CD4-positive, alpha-beta T cell treated with Interleukin-4 for 4 hours (primary cell): ENCODE measurements at places on chromosomes 13 and 19.

DNA sequence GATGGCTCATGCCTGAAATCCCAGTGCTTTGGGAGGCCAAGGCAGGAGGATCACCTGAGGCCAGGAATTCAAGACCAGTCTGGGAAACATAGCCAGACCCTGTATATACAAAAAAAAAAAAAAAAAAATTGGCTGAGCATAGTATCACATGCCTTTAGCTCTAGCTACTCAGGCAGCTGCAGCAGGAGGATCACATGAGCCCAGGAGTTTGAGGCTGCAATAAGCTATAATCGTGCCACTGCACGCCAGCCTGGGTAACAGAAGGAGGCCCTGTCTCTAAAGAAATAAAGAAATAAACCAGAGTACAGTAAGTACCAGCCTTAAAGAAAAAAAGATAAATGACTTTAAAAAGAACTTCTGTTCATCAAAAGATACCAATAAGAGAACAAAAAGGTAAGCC lies 52.9 kb downstream of the FAM124A start:
- no peak for DNase-seq

- no peak for DNase-seq
Observed at GRCh38 chr19:12843999-12844732, 5.9 kb downstream of the MAST1 start.

GRCh38 chr19:739998-740715 lies 10.8 kb upstream of the MISP start:
- no peak for DNase-seq

DNA sequence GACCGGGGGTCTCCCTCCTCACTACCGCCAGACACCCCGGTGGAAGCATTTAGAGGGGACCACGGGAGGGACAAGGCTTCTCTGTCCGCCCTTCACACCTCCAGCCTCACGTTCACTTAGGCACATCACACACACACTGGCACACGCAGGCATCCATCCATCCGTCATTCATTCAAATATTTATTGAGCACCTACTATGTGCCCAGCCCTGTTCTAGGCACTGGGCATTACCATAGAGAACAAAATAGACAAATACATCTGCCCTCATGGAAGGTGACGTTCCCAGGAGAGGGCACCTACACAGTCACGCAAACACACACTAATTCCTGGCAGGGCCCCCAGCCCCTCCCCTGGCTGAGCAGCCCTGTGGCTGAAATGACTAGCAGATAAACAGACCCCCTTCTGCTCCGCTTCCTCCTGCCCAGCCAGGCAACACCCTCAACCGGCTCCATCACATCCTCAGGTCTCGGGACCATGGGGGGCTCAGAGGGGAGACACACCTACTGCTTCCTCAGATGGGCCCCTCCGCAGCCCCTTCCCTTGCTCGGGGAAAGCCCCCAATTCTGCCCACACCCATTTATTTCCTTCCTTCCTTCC lies 3.7 kb upstream of the NOP53 start:
- DNase-seq = no peak

GRCh38 chr19:51891193-51891747 lies 3.5 kb upstream of the ZNF577 start:
- DNase-seq = no peak

DNA sequence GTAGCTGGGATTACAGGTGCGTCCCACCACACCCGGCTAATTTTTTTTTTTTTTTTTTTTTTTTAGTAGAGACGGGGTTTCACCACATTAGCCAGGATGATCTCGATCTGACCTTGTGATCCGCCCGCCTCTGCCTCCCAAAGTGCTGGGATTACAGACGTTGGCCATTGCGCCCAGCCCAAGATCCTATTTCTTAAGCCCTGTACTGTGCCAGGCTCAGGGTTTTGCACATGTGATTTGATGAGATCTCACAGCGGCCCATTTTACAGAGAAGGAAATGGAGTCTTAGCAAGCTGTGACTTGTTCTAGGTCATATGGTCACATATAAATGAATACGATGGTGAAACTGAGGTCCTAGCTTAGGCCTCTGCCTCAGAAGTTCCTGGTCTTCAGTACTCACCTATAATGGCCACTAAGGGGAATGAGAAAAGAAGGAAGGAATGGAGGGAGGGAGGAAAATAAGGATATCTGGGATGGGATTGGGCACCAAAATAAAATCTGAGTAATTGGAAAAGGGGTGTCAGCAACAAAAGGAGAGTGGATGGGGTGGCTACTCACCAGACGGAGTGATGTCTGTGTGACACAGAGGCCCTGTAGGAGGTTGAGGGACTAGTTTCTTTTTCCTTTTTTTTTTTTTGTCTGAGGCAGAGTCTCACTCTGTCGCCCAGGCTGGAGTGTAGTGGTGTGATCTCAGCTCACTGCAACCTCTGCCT lies 1.3 kb downstream of the OSCAR start:
- no peak for DNase-seq

DNA sequence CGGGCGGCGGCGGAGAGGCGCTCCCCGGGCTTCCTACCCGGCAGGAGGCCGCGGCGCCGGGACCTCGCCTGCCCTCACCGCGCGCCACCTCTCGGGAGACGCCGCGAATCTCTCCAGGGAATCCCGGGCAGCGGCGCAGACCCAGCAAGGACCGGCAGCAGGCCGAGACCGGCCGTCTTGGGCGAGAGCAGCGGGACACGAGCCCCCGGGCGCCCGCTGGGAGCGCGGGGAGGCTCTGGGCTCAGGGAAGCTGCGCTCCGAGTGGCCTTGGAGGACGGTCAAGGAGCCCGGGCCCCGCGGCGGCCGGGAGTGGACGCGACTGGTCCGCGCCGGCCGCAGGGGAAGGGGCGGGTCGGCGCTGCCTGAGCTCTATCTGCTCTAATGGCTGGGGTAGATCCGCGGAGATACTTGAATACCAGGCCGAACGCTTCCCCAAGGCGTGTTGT lies 14.7 kb downstream of the CDX2 start:
- DNase-seq = no peak

GRCh38 chr19:46066471-46066870 lies 25.7 kb upstream of the IGFL4 start:
- no peak for DNase-seq

- no peak for DNase-seq
Observed at GRCh38 chr19:44430956-44431355, 17.3 kb downstream of the ZNF229 start.

DNA sequence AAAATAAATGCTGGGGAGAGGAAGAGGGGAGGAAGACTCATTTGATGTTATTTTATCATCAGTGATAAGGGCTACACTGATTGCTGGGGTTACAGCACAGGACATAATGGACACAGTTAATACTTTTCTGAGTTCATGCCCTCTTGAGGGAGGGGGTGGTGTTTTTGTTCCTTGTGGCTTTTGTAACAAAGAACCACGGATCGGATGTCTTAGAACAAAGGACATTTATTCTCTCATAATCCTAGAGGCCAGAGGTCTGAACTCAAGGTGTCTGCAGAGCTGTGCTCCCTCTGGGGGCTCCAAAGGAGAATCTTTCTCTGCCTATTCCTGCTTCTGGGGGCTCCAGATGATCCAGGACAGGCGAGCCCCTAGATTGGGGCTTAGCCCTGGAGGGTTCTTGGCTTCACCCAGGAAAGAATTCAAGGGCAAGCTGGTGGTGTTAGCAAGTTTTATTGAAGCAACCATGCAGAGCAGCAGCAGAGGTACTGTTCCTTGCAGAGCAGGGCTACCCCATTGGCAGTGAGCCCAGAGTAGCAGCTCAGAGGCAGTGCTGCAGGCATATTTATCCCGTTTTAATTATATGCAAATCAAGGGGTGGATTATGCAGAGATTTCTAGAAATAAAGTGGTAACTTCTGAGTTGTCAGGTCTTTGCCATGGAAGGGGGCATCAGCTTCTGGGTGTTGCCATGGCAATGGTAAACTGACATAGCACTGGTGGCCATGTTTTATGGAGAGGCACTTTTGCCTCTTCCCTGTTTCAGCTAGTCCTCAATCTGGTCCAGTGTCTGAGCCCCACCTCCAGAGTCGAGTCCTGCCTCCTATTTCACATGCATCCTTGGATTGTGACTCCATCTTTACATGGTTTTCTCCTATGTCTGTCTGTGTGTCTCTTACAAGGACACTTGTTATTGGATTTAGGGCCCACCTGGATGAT lies 18.0 kb downstream of the VAV1 start:
- no peak for DNase-seq

GRCh38 chr13:27953676-27954405 lies 15.3 kb downstream of the CDX2 start:
- peak; percentile 32 for DNase-seq

DNA sequence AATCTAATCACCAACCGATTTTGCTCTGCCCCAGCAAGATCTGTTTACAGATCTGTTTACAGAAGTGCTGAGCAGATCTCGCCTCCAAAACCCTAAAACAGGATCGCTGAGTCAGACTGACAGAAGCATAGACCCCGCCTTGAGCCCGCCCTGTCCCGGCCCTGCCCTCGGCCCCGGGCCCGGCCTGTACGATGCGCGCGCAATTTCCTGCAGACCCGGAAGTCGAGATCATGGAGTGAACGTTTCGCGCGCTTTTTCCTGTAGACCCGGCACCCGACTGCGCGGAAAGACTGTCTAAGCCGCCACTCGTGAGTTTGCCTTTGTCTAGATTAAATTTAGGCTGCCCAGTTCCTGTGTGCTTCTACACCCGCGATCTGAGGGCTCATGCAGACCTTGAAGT lies at the start of gene ZNF534:
Gene ZNF534 (plus strand): TSS at position 212 of the 400 bp plus-strand sequence. CDS start 2,327 bp downstream, outside the sequence.
- no peak for DNase-seq

DNA sequence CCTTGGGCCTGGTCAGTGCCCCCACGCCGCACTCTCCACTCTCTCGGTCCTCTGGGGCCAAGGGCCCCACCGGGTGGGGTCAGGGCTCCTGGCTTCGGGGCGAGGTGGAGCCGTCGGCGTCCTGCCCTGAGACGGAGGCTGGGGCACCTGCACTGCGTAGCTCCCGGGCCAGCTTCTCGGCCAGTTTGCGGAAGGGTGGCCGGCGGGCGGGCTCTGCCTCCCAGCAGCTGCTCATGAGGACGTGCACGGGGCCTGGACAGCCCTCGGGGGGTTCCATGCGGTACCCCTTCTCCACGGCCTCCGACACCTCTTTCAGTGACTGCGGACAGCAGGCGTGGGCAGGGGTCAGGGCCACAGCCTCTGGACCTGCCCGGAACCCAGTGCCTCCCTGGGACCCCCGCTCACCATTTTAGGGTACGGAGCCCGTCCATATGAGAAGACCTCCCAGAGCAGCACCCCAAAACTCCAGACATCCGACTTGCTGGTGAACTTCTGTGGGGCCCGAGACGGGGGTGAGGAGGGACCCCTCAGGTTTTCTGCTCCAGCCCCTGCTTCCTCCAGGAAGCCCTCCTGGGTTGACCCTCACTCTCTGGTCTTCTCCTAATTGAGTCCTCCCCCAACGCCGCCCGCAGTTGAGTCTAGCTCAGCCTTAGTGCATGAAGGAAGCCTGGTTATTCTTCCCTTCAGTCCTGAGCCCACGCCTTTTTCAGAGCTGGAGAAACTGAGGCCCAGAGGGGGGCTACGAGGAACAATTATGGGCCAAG lies 6.3 kb upstream of the RAX2 start:
- no peak for DNase-seq

DNA sequence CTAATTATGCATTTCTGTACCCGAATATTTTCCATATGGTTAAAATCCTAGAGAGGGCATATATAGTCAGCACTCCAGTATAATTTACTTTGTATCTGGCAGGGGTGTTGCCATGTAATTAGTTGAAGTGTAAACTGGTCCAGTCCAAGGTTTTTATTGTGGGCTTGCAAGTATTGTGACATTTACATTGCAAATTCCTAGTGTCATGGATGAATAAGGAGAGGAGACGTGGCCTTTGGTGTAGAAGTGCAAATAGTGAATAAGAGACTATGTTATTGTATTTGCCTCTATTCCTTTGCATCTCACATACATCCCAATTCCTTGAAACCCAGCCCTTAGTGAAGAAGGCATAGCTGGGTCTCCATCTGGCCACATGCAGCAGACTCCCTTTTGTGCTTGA lies 330.6 kb downstream of the ATP8A2 start:
- no peak for DNase-seq

DNA sequence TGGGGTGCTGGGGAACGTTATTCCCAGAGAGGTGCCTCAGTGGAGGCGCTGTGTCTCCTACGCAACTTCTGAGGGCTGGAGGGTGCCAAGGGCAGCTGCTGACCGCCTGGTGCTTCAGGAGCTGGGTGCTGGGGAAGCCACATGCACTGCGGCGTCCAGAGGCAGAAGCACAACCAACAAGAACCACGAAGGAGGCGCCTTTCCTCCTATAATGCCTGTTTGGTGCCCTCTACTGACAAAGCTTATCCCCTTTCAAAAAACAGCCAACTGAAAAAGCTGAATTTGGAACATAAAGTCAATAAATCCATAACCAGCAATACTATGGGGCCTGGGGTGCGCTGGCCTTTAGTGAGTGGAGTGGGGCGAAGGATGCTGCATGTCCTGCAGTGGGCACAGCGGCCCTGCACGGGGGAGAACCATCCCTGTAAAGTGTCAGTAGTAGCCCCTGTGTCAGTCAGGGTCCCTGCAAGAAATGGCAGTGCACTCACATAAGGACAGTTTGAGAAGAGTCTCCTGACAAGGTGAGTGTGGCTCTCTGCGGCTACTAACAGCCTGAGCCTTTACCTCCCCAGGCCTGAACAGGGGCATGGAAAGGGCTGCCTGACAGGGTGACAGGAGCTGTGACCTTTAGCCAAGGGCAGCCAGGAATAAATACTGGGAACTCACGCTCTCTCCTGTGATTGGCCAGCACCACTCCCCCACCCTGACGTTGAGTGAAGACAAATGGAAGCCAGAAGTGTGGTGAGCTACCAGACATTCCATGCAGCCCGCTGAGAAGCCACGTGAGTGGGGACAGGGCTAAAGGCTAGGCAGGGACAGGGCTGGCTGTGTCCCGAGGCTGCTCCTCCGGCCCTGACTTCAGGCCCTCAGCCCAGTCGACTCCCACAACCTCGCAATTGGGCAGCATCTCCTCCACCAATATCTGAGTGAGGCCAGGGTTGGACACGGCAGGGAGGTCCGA lies 4.5 kb upstream of the B3GNT8 start:
- DNase-seq = peak; percentile 19

GRCh38 chr19:49790866-49791265 lies 22.2 kb downstream of the FUZ start:
- no peak for DNase-seq

DNA sequence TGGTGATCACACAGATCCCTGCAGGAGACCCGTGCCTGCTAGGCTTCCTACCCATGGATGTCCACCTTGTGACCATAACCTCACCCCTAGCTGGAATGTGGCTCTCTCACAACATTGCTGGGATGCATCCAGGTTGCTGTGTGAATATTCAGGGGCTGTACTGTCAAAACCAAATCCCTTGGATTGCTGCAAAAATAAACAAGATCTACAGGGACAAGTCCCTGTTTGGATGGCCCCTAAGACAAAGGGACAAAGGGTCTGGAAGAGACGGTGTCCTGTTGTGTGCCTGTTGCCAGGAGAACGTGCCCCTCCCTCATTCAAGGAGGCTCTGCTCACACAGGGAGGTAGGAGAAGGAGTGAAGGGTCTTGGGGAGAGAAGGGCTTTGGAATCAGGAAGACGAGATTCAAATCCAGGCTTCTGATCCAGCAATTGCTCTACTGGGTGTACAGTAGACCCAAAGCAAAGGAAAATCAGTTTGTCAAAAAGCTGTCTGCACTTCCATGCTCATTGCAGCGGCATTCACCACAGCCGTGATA lies 89.2 kb upstream of the WASF3 start:
- DNase-seq = no peak

GRCh38 chr19:10315335-10316214 lies at the start of gene FDX2:
FDX2 (minus strand) TSS chr19:10316015; CDS start chr19:10315996, 19 bp downstream.
- DNase-seq = peak; percentile 89
